ENCODE measurements at places on chromosomes 5 and 9.

DNA sequence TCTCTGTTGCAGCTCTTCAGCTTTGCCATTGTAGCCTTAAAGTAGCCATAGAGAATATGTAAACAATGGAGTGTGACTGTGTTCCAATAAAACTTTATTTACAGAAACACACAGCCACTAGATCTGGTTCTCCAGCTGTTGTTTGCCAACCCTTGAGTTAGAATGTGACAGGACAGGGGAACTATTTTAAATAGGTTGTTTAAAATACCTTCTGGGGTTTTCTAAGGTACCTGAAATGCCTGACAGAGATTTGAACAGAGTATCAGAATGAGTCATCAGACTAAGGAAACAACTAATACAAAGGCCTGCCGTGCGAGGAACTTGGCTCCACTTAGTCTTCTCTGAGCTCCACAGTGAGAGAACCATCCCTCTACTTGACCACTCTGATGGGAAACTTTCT is 85.4 kb downstream of the HSD17B4 start:
- no peak for DNase-seq

DNA sequence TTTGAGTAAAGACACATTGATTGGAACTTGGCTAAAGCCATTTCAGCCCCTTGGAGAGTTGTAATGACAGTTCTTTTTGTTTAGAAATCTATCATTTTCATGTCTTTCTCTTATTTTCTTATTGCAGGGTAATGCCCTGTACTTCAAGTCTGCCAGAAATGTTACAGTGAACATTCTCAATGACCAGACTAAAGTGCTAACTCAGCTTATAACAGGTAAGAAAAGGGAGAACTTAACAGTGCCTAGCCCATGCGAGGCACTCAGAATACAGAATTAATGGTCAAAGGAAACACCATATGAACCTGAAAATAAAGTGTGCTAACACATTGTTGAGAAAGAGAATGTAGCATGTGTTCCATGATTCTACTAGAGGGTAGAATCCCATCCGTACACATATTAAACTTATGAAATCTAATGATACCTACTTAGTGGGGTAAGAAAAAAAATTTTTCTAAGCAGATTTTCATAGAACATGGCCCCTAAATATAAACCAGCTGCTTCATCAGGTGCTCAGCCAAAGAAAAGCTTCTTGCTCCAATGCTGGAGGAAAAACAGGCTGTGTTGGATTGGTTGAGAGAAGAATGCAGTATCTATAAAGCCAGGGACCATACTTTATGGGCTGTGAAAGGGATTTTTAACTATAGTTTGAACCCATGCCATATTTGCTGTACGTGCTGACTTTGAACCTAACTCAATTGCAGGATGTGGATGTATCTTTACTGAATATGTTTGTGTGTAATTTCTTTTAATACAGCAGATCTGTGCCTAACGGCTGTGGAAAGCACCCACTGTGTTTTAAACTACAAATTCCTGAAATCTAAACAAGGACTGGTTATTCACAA is 260.8 kb upstream of the PPP1R2B start:
- DNase-seq: no peak

GRCh38 chr9:122379340-122379739 is 8.5 kb downstream of the PTGS1 start:
- DNase-seq: no peak

GRCh38 chr9:137632230-137633161 is 13.7 kb downstream of the EHMT1 start:
- DNase-seq: no peak

- DNase-seq: no peak
Observed at GRCh38 chr5:58905944-58906343, 323.1 kb downstream of the RAB3C start.

DNA sequence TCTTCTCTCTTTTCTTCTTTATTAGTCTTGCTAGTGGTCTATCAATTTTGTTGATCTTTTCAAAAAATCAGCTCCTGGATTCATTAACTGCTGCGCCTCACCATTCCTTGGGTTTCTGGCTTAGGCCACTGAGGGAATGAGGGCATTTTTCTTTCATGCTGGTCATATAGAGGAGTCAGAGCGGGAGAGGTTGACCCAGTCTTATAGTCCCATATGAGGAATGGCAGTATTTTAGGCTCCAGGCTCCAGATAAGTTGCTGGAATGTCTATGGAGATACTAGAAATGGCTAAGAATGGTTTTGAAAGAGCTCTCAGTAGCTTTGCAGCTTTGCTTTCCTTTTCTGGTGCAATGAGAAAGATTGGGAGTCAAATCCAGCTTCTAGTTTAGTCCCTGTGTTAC is 58.2 kb downstream of the GALNT10 start:
- no peak for DNase-seq

- DNase-seq: no peak
Observed at GRCh38 chr5:58854441-58854840, 271.6 kb downstream of the RAB3C start.

GRCh38 chr5:59037941-59038797 is 455.3 kb downstream of the RAB3C start:
- DNase-seq: no peak

- no peak for DNase-seq
Observed at GRCh38 chr5:10319202-10319851, 11.6 kb upstream of the CMBL start.
